ENCODE measurements at places on chromosomes 4 and X. TPM values are rescaled to one million over a fixed set of nuclear protein-coding genes. Genes with fewer than 3 reads are reported as not detected.

Gene HPGDS
- total RNA-seq: not detected

Gene TFE3
- 63.3 TPM for total RNA-seq

Gene THAP9
- total RNA-seq: 4.7 TPM

Gene BEND2
- not detected for total RNA-seq

Gene RTL5
- total RNA-seq: 2.7 TPM

Gene FBXL5
- total RNA-seq: 51.1 TPM

Gene ETDA
- not detected for total RNA-seq

Gene BEX2
- 74.2 TPM for total RNA-seq

Gene F8A3
- not detected for total RNA-seq

Gene CCKAR
- not detected for total RNA-seq

Gene MAGEA11
- not detected for total RNA-seq

Gene EGFL6
- 1.4 TPM for total RNA-seq

Gene ZNF674
- total RNA-seq: 3.8 TPM

Gene MAP7D2
- total RNA-seq: 2.0 TPM

Gene MFAP3L
- 14.2 TPM for total RNA-seq

Gene SPACA5
- total RNA-seq: not detected

Measured in kidney epithelial cell (primary cell).